Karpas-422 (cell line): ENCODE measurements at places on chromosomes 11 and 22. TPM values are rescaled to one million over a fixed set of nuclear protein-coding genes. Genes with fewer than 3 reads are reported as not detected.

- no peak for DNase-seq
- H3K27ac ChIP-seq = no peak overlapping the region
- H3K27me3 ChIP-seq = no peaks in the 10 kb centered on the region
- H3K4me3 ChIP-seq = no peak overlapping the region
- H3K36me3 ChIP-seq = no peaks in the 10 kb centered on the region
Observed at GRCh38 chr11:42837994-42838393, 473.8 kb upstream of the API5 start.

Gene MUC2
- total RNA-seq = not detected in 2 replicates

- no peaks in the 10 kb centered on the region for H3K27me3 ChIP-seq
- H3K36me3 ChIP-seq = peaks cover 47% of the 10 kb centered on the region
- DNase-seq = peak; percentile 94
- H3K27ac ChIP-seq = peak overlapping the region; percentile 85
- peaks cover 52% of the 10 kb centered on the region for H3K4me1 ChIP-seq
Observed at GRCh38 chr11:64777449-64778222, 706 bp downstream of the SF1 start.

DNA sequence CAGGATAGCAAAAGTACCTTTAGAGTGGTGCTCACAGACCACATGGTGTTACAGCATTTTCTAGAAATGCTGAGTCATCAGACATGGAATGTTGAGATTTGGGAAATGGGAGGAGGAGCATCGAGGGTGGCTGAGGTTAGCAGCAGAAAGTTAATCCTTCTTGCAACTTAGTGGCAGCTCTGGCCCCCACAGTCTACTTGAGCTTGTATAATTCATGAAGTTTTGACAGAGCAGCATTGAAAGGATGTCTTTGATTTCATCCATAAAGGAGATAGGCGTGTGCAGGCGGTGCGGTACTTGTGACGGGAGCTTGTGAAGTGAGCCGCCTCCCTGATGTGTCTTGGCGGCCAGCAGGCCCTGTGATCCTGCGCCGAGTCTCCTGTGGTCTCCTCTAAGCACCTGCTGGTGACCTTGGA, 330.5 kb downstream of the TBC1D22A start:
- H3K4me1 ChIP-seq = peaks cover 20% of the 10 kb centered on the region
- no peaks in the 10 kb centered on the region for H3K27me3 ChIP-seq
- H3K36me3 ChIP-seq = no peaks in the 10 kb centered on the region

DNA sequence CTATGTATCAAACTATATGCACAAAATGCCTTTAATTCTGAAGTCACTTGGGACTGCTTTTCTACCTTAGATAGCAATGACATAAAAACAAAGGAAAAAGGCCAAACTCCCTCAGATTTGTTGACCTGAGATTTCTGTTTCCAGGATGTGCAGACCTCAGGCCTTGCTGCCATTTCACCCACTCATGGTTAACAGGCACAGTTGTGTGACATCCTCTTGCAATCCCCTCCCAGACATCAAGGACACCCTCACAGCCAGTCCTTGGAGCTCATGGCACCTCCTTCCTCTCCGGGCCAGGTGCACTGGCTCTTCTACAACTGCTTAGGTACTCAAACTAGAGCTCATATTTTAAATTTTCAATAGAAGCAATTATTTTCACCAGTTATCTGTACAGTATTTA, 37.3 kb downstream of the SERPIND1 start:
- H3K27ac ChIP-seq = no peak overlapping the region
- H3K27me3 ChIP-seq = no peaks in the 10 kb centered on the region
- H3K36me3 ChIP-seq = peaks cover 26% of the 10 kb centered on the region
- no peak overlapping the region for H3K4me3 ChIP-seq
